ENCODE measurements at places on chromosomes 16 and 17. TPM values are rescaled to one million over a fixed set of nuclear protein-coding genes. Genes with fewer than 3 reads are reported as not detected.

Gene PYDC1
- total RNA-seq: not detected

Gene PLA2G10
- 0.63 TPM for total RNA-seq

Gene INCA1
- total RNA-seq: 1.5 TPM

Gene NDRG4
- total RNA-seq: 26.2 TPM

Gene SULT1A2
- 0.12 TPM for total RNA-seq

Gene PLEKHM1
- 24.0 TPM for total RNA-seq

Gene KRT40
- not detected for total RNA-seq

Gene ABCA6
- total RNA-seq: 0.03 TPM

Gene CCL1
- not detected for total RNA-seq

Gene MAP2K3
- total RNA-seq: 112 TPM

Gene HSPB9
- not detected for total RNA-seq
